SHP77 treated with DMSO at 0.1 percent for 48 hours (cell line): ENCODE measurements at places on chromosomes 1 and 21.

- no peak for DNase-seq
Observed at GRCh38 chr1:21106238-21106637, 70.5 kb downstream of the EIF4G3 start.

DNA sequence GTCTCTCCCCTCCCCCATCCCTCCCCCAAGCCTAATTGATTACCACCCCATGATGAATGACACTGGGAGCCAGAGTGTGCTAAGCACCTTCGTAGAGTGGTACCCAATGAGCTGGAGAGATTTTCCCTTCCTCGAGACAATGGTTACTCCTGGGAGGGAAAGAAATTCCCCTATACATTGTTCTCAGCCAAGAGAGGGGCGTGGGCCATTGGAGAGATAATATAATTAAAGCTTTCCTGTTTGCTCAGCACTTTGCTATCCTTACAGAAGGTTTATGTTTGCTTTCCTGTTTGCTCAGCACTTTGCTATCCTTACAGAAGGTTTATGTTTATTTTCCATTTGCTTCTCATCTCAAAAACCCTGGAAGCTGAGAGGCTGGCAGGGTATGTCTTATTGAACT is 126.1 kb upstream of the KLHDC7A start:
- DNase-seq: no peak

- DNase-seq: no peak
Observed at GRCh38 chr1:44521378-44522080, 116.5 kb downstream of the RNF220 start.

DNA sequence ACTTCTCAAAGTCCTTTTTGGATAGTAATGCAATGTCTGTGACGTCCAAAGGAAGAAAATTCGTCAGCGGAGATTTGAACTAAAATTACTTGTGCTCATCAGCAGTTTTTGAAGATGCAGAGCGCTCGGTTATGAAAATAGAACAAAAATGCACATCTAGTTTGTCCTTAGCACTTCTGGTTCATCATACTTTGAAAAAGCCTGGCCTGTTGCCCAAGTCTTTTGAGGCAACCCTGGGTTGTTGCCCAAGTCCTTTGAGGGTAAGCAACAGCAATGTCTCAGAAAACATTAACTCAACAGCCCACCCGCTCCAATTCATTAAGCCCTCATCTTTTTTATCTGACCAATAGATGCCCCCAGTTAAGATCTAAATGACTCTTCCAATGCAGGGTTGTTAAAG is 91.9 kb downstream of the HUNK start:
- DNase-seq: no peak

GRCh38 chr1:22089787-22090186 is 37.3 kb downstream of the CDC42 start:
- DNase-seq: no peak

- DNase-seq: no peak
Observed at GRCh38 chr1:18612073-18612472, 18.6 kb upstream of the PAX7 start.

DNA sequence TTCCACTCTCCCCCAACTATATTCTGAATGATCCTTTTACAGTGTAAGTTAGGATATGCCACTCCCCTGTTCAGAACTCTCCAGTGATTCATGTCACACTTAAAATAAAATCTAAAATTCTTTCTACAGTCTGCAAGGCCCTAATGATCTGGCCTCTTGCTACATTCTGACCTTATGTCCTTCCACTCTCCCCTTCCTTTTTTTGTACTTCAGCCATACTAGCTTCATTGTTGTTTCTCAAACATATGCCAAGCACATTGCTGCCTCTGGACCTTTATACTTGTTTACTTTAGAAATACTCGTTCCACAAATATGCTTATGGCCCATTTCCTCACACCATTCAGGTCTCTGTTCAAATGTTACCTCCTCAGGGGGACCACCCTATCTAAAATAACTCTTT is 14.8 kb upstream of the PSMA5 start:
- DNase-seq: no peak

- peak; percentile 51 for DNase-seq
Observed at GRCh38 chr1:244100704-244101453, 49.8 kb downstream of the ZBTB18 start.

DNA sequence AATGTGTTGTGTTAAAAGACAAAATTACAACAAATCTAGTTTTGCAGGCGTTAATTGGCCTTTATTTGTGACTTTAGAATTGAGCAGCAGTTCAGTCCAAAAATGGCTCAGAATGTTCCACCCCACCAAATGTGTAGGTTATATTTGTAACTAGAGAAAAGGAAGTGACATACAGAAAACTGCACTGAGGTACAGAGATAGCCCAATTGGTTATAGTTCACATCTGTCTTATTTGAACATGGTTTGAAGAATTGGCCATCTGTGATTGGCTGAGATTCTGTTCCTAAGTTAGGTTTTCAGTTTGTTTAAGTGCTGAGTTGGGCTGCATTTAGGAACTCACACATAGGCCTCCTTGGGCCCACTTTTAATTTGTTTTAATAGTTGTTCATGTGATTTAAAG is 12.0 kb upstream of the FMO2 start:
- DNase-seq: no peak

DNA sequence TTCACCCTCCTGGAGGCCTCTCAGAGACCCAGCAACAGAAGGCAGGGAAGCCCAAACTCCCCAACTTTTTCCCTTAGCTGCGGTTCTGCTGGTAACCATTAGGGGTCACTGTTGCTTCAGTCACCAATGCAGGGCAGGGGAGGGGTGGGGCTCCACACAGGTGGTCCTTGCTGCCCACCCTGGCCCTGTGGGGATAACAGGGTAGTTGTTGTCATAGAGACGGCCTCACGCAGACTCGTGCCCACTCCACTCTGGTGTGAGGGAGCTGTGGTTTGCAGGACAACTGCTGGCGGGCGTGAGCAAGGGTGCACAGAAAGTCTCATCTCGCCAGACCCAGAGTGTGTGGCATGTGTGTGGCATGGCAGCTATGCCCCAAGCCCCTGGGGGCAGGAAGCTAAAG is 19.9 kb downstream of the INSRR start:
- no peak for DNase-seq

DNA sequence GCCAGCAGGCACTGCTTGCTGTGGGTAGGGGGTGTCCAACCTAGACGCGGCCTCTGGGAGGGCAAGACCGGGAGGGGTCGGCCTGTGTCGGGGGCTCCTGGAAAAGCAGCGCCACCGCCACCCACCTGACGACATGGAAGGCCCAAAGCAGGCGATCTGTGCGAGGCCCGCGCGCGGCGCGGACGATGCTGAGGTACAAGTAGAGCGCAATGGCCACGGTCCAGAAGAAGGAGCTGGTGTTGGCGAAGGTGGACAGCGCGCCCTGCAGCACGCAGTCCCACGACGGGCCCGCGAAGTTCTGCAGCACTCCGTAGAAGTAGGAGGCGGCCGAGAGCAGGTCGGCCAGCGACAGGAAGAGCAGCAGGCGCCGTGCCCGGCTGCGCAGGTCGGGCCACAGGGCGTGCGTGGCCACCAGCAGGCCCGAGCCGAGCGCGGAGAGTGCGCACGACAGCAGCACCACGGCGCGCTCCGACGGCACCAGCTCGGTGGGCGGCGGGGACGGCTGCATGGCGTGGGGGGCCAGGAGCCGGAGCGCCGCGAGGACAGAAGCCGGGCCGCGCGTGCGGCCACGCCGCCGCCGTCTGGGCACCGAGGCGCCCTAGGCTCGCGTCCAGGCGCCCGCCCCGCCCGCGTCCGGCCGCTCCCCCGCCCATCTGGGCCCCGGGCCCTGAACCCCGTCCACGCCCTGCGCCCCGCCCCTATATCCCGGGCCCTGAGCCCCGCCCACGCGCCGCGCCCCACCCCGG is at the start of gene GPR157:
Gene GPR157 (minus strand): TSS at position 583 of the 746 bp plus-strand sequence. CDS start 75 bp downstream, at position 508.
- peak; percentile 33 for DNase-seq

DNA sequence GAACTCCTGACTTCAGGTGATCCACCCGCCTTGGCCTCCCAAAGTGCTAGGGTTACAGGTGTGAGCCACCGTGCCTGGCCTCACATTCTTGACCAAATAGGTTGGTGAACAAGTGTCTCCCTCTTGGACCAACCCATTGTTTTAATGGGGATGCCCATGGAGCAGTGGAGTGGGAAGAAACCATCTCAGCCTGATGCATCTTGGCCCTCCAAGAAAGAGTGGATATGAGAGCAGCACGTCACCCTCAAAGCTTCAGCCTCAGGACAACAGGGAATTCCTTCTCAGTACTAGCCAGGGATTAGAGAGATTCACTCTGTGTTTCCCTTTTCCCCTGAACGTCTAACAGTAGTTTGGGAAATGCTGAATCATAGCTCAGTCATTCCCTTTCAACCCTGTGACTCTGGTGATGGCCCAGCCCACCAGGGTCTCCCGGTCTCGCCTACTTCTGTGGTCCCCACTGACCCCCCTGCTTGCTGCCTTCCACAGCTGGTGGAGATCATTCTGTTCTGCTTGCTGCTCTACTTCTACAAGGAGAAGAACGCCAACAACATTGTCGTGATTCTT is 37.4 kb downstream of the NIPAL3 start:
- DNase-seq: no peak
